ENCODE measurements at places on chromosomes 16 and 17.

- DNase-seq: no peak
These were observed 328.1 kb upstream of the MON1B start for GRCh38 chr16:76862901-76863300.

- DNase-seq: no peak
These were observed 3.0 kb downstream of the ABHD15 start for GRCh38 chr17:29563816-29564215.

- DNase-seq: no peak
These were observed 192.3 kb upstream of the SALL1 start for GRCh38 chr16:51343411-51343810.

GRCh38 chr16:22898874-22899348 is 84.9 kb downstream of the HS3ST2 start:
- DNase-seq: peak; percentile 16

- no peak for DNase-seq
These were observed 30.1 kb upstream of the ABCC1 start for GRCh38 chr16:15919331-15919730.

GRCh38 chr16:12614662-12615278 is 188.9 kb downstream of the CPPED1 start:
- DNase-seq: no peak

- DNase-seq: no peak
These were observed 10.3 kb upstream of the FZD2 start for GRCh38 chr17:44546671-44547606.

GRCh38 chr17:29179232-29180033 is 765 bp downstream of the MYO18A start:
- DNase-seq: peak; percentile 0

- DNase-seq: no peak
These were observed 2.2 kb upstream of the TMC5 start for GRCh38 chr16:19415461-19415860.

DNA sequence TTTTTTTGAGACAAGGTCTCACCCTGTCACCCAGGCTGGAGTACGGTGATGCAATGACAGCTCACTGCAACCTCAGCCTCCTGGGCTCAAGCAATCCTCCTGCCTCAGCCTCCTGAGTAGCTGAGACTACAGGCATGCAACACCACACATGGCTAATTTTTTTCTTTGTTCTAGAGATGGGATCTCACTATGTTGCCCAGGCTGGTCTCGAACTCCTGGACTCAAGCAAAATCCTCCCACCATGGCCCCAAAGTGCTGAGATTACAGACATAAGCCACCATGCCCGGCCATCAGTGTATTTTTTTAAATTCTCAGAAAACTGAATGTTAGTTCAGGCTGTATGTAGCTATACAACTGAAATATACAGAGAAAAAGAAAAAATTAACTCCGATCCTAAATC is 6.2 kb downstream of the APPBP2 start:
- DNase-seq: no peak

DNA sequence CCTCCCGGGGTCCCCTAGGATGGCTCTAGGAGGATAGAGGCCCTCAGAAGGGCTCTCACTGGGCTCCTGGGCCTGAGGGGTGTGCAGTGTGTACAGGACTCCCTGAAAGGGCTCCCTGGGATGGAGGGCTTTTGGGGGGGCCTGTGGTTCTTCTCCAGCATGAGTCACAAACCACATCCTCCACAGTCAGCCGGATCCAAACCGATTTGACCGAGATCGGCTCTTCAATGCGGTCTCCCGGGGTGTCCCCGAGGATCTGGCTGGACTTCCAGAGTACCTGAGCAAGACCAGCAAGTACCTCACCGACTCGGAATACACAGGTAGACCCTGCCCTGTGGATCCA is 4.5 kb downstream of the TRPV2 start:
- no peak for DNase-seq

DNA sequence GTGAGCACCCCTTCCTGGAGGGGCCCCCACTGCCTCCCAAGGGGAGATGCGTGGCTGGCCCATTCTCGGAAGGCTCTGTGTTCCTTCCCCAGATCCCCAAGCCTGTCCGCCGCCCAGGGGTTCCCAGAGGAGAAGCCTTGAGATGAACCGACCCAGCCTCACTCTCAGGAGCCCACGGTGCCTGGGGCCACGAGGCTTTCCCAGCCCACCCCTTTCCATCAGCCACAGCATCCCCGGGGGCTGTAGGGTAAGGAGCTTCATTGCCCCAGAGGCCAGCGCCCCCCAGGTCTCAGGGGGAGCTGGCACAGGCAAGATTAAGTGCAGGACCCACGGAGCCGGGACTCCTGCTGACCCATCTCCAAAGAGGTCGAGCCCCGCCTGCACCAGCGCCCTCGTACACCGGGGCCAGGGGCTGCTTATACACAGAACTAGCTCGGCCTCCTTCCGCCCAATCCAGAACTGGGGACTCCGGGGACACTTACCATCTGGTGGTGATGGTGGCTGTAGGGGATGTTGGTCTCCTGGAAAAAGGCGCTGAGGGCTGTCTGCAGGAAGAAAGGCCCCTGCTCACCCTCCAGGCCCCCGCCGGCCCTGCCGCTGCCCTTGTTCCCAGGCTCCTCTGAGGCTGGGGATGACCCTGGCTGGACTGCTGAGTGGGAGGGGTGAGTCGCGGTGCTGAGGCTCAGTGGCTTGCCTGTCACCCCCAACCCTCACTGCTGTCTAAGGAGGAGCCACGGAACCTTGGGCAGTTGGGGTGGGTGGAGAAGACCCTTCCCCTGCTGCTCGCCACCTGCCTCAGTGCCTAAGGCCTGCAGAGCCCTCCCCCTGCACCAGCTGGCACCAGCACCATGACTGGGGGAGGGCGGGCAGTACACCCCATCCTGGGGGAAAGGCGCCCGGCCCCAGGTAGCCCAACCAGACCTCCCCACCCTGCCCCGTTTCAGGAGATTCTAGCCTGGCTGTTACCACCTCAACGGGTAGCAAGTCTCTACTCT is 4.4 kb downstream of the UBALD1 start:
- no peak for DNase-seq

DNA sequence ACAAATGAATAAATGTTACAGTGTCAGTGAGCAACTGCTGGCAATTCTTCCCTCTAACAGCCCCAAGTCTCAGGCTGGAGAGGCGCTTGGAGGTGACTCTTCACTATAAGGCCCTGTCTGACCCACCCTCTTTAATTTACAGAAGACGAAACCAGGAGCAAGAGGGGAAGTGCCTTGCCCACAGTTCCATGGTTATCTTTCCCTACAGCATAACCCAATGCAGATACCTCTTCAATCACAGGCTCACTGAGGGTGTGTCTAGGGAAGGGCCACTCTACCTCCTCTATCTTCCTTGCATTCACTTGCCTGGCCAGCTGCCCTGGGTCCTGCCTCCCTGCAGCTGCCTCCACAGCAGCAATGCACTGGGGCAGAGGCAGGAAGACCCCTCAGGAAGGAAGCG is 9.6 kb upstream of the N4BP1 start:
- no peak for DNase-seq

GRCh38 chr16:4882000-4882632 is 34.8 kb downstream of the UBN1 start:
- peak; percentile 15 for DNase-seq

DNA sequence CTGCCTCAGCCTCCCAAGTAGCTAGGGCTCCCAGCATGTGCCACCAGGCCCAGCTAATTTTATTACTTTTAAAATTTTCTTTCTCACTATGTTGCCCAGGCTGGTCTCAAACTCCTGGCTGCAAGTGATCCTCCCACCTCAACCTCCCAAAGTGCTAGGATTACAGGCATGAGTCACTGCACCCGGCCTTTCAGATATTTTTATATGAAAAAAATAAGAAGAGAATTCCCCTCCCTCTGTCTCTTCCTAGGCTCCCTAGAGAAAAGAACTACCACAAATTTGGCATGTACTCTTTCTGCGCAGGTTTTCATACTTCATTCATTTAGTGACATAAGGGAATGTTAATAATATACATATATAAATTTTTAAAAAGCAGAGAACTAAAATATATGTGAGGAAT is 21.7 kb upstream of the SMURF2 start:
- DNase-seq: no peak

Data from NCI-H2227 treated with DMSO at 0.1 percent for 48 hours (cell line).